ENCODE measurements at places on chromosomes 12 and 14.

- DNase-seq: no peak
Observed at GRCh38 chr12:122457627-122458026, 35.2 kb upstream of the CLIP1 start.

DNA sequence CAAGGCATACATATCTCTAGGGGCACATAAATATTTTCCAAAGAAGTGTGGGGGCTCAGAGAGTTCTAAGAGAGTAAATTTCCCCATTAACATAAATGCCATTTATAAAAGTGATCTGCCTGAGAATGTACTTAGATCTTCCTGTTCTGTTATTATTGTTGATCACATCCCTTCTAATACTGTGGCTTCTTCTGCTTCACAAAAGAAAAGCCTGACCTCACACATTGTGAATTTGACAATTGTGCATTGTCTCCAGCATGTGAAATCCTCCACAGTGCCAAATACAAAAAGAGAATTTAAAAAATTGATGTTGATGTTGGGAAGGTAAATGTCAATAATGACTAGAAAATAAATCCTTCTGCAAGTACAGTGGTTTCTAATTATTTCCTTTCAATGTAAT is 330.5 kb upstream of the LRIG3 start:
- DNase-seq: no peak

DNA sequence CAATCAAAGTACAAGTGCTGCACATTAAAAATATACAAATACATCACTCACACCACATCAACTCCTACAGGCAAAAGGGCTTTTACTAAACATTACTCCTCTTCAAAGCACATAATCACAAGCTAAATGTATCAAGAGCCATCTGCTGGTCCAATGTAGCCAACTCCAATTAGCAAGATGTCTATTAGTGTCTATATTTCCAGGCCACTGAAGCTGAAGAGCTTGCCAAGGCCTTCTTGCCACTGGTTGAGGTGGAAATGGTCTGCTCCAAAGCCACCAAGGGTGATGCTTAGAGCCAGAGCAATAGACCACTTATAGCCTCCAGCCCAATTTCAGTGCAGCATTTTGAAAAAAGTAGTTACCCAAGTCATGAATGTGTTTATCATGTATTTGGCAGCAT is 54.4 kb downstream of the RASSF9 start:
- no peak for DNase-seq

GRCh38 chr12:122934722-122935121 is 31.5 kb downstream of the ABCB9 start:
- no peak for DNase-seq

- no peak for DNase-seq
Observed at GRCh38 chr14:22190411-22191191, 398.4 kb downstream of the DAD1 start.

DNA sequence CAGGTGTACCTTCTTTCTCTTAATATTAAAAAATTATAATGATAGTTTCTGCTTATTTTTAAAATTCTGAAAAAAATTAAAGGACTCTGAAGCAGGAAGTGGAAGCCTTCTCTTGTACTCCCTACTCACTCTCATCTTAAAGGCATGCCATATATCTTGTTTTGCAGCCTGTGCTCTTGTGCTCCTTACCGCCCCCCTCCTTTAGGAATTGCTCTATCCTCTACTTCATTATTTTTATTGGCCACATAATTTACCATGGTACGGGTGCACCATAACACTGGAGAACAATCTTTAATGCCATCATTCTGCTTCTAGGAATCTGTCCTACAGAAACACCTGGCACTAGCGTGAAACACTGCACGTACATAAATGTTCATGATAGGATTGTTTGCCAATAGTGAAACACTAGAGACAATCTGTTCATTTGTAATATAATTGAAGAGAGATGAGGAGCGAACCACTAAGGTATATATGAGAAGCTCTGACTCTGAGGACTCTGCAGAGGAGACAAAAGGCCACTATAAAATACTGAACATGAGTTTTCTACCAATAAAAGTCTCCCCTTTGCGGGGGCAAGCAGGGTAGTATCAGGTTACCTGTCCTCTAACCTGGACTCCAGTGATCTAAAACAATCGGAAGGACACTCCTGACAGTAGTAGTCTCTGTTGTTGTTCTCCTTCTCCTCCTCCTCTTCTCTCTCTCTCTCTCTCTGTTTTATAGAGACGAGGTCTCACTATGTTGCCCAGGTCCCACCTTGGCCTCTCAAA is 6.3 kb upstream of the NYNRIN start:
- DNase-seq: peak; percentile 75
